ENCODE measurements at places on chromosomes 4 and X.
A peak's percentile ranks its signal among the peaks of the same experiment; 100 is the strongest.

GRCh38 chr4:2886622-2887021, 43.0 kb downstream of the ADD1 start:
- DNase-seq, result no peak

GRCh38 chr4:20299515-20299914, 47.8 kb downstream of the SLIT2 start:
- no peak for DNase-seq

GRCh38 chr4:106522839-106523238, 154.3 kb upstream of the GIMD1 start:
- DNase-seq, result no peak

DNA sequence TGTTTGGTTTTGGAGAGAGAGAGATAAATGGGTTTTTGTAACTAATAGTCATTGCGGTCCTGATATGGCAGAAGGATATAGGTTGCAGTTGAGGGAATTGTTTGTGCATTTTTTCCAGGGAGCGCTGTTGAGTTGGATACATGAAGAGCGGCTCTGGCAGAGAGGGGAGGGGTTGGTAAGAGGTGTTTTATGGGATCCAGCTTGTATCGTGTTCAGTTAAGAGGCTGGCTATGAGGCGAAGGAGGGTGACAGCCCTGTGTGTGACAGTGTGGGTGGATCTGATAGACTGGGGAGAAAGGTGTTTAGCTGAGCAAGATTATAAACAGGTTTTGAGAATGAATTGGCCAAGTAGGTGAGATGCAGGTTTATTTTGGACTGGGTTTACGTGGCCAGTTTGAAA, 1.5 kb downstream of the SPANXN4 start:
- DNase-seq, result no peak

DNA sequence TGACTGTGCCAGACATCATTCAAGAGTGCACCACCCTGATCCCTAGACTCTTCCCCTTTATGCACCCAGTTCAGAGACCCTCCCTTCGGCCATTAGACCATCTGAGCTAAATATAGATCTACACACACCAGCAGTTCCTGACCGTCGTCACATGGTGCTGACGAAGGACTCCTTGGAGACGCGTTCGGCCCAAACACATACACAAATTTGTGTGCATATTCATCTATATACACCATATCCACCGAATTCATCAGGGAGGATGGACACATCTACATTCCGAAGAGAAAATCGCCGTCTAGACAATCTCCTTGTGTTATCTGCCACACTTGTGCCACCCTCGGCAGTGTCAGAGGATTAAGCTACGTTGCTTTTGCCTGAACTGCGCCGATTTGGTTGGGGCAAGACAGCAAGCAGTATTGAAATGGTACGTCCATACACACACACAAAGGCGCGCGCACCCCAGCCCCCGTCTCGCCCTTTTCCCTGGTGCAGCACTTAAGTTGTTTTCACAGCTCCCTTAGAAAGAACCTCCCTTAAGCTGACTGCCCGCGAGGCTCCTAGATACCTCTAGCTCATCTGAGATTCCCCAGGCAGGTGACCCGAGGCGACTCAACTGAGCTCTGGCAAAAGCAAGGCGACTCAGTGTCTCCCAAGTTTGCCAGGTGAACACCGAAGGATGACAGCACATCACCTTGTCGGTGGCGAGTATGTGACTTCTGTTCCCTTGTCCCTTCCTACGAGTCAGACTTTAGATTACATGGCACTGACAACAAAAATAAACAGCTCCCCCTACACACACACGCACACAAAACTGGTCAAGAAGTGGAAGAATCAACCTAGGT, 1.0 kb downstream of the RASGEF1B start:
- DNase-seq, result peak; percentile 35

GRCh38 chrX:103861200-103861599, 29.1 kb upstream of the RAB9B start:
- no peak for DNase-seq

DNA sequence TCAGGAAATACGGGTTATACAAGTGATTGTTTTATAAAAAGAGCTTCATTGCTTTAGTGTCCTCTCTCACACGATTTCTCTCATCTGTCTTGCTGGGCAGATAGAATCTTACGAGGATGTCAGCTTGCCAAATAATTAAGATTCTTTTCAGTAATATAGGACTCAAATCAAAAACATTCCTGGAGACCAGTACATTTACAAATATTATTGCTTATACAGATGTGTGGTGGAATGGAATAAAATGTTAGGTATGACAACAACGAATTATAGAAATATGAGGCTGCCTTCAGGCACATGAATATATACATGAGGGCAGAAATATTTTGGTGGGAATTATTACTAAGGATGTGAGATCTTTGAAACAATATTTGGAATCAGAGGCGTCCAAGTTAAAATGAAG, 88.9 kb downstream of the GC start:
- no peak for DNase-seq

- no peak for DNase-seq
Measured at GRCh38 chr4:102008711-102009110, 218.2 kb downstream of the BANK1 start.

GRCh38 chr4:80153874-80154544, 43.3 kb upstream of the PRDM8 start:
- no peak for DNase-seq

DNA sequence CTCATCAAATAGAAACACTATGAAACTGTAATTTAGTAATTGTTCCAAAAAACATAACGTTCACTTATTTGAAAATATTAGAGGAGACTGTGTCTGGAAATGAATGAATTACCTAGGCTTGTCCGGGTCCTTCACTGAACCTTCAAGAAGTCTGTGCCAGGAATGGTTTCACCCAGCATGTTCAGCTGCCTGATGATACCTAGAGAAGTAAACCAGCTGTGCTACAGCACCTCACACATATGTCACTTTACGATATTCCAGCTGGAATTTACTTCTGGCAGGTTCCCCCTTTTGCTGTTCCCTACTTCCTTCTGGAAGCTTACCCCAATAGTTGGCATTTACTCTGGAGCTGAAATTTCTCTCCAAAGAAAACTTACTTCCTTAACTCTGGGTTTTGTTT, 906.5 kb downstream of the FAT4 start:
- DNase-seq, result no peak

GRCh38 chr4:112753333-112753732, 116.4 kb downstream of the LARP7 start:
- DNase-seq, result no peak

All from NCI-H2029 (cell line).